ENCODE measurements at places on chromosomes 12 and 14.

GRCh38 chr12:46815809-46816208 lies 10.0 kb downstream of the SLC38A4 start:
- no peak for DNase-seq

- DNase-seq, result no peak
These were observed 87.9 kb upstream of the AVPR1A start for GRCh38 chr12:63238892-63239291.

DNA sequence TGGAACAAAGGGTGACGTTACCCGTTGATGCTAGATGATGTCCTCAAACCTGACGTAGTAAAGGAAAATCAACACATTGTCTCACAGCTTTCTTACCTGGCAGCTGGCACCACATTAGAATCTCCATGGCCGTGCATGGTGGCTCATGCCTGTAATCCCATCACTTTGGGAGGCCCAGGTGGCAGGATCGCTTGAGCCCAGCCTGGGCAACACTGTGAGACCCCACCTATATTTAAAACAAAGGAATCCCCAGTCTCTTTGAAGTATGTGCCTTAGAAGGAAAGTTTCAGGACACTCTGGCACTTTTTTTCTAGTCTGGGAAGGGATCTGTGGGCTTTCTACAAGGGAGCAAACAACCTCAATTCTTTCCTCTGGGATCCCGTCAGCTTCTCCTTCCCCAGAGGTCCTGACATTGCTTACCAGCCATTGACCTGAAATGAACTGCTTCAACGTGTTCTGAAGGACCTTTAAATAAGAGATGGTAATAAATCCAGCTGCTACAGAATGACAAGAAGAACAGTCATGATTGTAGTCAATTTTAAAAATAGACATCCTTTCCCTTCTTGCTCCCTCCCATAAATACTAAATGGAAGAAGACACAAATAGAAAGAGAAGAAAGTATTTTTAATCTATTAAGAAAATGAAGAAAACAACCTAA lies 33.7 kb upstream of the TTC7B start:
- DNase-seq, result no peak

- DNase-seq, result no peak
These were observed 14.0 kb upstream of the CRIP2 start for GRCh38 chr14:105460616-105461015.

DNA sequence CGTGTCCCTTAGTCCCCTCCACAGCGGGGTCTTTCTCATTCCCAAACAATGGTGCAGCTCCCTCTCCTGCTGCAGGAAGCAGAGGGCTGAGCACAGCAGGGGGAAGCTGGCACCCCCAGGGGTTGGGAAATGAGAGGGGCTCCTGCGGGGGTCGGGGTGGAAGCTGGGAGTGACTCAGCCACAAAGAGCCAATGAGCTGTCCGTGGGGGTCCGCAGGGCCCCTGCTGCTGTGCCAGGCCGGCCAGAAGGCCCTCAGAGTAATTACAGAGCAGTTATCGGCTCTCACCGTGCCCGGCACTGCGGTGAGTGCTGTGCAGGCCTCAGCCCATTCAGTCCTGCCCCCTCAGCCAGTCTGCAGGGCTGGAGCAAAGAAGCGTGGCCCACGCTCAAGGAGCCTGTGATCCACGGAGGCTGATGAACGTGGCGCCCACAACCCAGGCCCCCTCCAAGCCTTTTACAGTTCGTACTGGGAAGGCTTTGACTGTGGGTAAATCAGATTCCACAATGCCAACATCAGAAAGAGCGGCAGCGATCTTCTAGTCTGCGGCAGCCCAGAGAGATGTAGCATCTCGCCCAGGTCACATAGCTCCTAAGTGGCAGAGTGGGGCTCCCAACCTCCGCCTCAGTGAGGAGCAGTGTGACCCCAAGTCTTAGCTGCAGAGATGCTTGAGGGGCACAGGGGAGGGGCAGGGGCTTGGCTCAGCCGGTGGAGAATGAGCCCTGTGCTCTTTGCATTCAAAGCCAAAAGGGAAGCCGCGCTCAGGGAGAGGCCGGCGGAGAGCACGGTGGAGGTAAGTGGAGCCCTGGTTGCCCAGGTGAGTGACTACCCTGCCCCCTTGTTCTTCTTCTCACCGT lies 43.4 kb downstream of the SLC6A12 start:
- no peak for DNase-seq

DNA sequence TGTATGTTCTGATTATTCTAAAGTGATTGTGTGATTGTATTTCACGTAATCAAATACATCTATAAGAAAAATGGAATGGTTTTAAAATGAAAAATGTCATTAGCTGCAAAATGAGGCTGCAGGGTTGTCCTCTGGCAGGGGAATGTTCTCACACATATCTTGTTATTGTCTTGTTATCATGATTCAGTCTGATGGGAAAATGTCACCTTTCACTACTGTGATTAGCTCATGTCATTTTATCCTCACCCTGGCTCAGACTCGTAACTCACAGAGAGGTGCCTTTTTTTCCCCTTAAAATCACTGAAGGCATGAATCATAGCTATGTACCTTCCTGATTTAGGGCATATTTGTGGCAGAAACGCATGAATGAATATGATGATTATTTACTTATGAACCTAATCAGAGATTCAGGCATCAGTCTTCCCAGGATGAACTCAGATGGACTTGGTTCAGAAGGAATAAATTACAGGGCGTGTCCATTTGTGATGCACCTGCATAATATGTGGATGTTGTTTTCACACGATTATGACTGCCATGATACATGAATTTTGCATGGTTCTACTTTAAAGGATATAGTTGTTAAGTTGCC lies 1339.2 kb downstream of the AACS start:
- DNase-seq, result no peak

GRCh38 chr12:50403001-50403440 lies 2.3 kb downstream of the LARP4 start:
- no peak for DNase-seq

GRCh38 chr12:2244013-2244861 lies 191.4 kb downstream of the CACNA1C start:
- DNase-seq, result no peak

DNA sequence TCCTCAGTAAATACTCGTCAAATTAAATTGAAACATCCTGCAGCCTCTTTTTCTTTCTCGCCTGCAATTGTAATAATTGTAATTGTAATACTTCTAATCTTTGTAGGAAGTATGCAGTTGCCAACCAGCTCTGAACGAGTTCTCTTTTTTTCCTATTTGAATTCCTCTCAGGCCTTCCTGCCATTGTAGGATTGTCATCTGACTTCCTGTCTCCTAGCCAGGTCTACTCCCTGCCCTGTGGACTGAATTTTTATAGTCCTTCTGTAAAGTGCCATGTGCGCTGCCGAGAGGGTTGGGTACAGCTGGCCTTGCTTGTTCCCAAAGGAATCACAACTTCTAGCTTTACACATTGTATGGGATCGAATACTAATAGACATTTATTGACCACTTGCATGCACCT lies 183.3 kb downstream of the SSPN start:
- DNase-seq, result no peak

GRCh38 chr12:5192726-5193125 lies 149.0 kb downstream of the KCNA5 start:
- no peak for DNase-seq

Measured in NCI-H1105 treated with DMSO at 0.1 percent for 48 hours (cell line).